Activated T-helper 1 cell treated with anti-CD3 and anti-CD28 coated beads, Interleukin-2, amount 50 U/mL, for 16 hours (primary cell): ENCODE measurements at places on chromosomes 3 and 15.
A peak's percentile ranks its signal among the peaks of the same experiment; 100 is the strongest.

GRCh38 chr15:88890495-88890894, 4.8 kb downstream of the HAPLN3 start:
- DNase-seq = no peak

- no peak for DNase-seq
Observed at GRCh38 chr3:32641356-32641755, 43.6 kb upstream of the CNOT10 start.

- DNase-seq = no peak
Observed at GRCh38 chr3:64111872-64112271, 88.6 kb upstream of the PSMD6 start.

GRCh38 chr3:78706906-78707523, 1060.8 kb downstream of the ROBO1 start:
- no peak for DNase-seq

GRCh38 chr3:128703561-128703960, 22.4 kb upstream of the RAB7A start:
- no peak for DNase-seq

GRCh38 chr15:60871152-60871551, 357.9 kb downstream of the RORA start:
- DNase-seq = no peak

DNA sequence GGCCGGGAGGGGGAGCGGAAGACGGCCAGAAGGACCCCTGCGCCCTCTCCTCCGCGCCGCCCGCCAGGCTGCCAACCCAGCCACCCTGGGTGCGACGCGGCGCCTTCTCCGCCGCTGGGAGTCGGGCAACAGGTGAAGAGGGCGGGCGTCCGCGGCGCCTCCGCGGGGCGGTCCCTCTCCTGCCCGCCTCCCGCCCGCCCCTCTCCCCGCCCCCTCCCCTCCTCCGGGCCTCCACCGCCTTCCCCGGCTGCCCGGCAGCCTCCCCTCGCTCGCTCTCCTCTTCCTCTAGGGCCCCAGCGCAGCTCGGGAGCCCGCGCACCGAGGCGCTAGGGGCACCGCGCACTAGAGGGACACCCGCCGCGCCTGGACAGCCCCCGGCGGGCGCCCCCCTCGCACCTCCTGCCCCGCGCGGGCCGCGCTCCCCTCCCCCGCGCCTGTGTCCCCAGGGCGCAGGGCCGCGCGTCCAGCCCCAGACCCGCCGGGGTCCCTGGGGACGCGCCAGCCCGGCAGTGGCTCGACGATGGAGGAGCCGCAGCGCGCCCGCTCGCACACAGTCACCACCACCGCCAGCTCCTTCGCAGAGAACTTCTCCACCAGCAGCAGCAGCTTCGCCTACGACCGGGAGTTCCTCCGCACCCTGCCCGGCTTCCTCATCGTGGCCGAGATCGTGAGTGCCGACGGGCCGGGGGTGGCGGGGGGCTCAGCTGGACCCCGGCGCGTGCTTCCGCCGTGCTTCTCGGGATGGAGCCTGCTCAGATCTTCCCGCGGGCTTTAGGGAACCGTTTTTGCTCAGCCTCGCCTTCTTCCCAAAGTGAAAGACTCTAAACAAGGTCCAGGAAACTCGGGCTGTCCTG, at the start of gene CMTM8:
TSS of gene CMTM8 (plus strand) at position 228 of the 854 bp plus-strand sequence. CDS start at position 521, 293 bp downstream.
- peak; percentile 39 for DNase-seq

DNA sequence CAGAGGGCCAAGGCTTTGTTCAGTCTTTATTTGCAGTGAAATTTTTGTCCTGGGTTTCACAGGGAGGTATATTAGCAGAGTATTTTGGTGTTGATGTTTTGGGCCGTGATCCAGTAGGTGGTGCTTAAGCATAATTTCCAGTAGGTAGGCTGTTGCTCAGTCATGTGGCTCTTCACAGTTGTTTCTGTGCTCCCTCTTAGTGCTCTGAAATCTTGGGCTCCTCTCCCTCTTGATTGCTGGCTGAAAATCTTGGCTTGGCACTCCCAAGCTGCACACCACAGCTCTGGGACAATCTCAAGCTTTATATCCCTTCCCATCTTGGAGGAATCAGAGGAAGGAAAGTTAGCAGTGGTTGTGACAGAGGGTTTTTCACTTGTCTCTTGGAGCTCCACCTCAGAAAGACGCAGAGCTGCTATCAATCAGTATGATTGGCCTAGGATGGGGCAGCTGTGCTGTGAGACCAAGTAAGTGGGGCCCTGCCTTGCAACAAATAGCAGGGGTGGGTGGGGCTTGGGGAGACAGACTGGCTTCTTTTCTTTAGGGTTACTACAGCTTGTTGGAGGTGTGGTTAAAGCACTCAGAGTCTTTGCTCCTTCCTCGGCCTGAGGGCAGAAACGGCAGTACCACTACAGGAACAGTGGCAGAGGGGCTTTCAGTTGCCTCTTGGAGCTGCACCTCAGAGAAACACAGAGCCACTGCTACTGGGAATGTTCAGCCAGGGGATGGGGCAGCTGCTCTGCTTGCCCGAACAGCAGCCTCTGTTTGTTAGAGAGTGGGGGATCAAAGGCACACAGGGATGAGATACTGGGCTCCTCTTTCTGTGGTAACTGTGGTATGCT, 627.0 kb downstream of the SI start:
- no peak for DNase-seq

- no peak for DNase-seq
Observed at GRCh38 chr15:39908186-39908585, 11.9 kb downstream of the GPR176 start.

- DNase-seq = no peak
Observed at GRCh38 chr3:85482213-85482490, 523.4 kb downstream of the CADM2 start.

DNA sequence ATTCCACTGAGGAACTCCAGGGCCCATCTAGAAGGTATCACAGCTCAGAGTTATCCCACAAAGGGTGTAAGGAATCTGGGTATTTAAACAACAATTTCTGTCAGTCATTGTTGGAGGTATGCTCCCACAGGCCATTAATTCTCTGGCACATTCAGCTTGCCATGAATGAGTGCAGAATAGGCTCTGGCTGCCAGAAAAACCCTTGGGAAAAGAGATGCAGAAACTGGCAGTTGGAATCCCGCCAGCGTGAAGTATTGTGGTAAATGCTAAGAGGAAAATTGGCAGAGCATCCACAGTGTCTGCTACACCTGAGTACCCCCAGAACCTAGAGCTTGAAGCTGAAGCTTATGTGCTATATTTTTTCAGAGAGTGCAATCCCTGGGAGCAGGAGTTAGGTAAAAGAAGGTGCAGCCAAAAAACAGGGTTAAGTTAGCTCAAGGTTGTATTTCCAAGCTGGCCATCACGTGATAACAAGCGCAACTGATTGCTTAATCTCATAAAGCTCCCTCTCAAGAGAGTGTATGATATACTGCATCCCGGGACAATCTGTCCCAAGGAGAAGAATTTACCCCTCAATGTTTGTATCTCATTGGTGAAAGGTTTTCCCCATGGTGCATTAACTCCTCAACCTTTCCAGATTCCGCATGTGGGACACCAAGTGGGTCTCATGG, 94.2 kb upstream of the ACP3 start:
- DNase-seq = no peak

GRCh38 chr3:146159037-146159436, 1.9 kb downstream of the PLOD2 start:
- DNase-seq = no peak

- DNase-seq = no peak
Observed at GRCh38 chr15:40316931-40317330, 6.6 kb upstream of the INAFM2 start.

DNA sequence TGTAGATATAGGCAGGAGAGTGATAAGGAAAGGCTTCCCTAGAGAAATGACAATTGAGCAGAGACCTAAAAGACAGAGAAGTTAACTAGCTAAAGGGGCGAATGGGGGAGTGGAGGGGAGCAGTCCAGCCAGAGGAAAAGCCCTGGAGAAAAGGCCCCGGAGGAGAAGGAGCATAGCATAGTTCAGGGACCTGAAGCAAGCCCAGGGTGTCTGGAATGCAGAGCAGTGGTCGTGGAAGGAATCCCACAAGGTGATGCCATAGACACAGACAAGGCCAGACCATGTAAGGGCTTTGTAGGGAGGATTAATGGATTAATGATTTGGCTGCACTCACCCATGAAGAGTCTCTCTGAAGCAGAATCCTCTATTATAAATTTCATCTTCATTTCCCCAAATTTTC, 45.8 kb upstream of the LRRN1 start:
- no peak for DNase-seq

- no peak for DNase-seq
Observed at GRCh38 chr3:71625676-71626075, 42.1 kb upstream of the FOXP1 start.

GRCh38 chr3:188211476-188211875, 57.5 kb downstream of the LPP start:
- DNase-seq = no peak

DNA sequence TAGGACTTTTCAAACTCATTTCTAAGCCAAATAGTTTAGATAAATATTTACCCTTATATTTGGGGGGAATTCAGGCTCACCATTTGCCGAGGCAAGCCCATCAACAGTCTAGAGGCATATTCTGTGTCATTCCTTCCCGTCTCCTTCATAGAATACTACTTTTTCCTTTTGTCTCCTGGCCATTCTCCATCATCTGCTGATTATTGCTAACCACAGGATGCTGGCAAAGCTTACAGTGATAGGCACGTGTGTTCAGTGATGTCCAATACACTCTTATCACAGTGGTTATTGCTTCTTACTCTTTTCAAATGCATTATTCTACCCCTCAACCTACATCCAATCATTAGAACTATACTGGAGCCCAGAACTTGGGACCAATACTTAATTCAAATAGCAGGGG, 130.6 kb upstream of the ZBED2 start:
- no peak for DNase-seq

DNA sequence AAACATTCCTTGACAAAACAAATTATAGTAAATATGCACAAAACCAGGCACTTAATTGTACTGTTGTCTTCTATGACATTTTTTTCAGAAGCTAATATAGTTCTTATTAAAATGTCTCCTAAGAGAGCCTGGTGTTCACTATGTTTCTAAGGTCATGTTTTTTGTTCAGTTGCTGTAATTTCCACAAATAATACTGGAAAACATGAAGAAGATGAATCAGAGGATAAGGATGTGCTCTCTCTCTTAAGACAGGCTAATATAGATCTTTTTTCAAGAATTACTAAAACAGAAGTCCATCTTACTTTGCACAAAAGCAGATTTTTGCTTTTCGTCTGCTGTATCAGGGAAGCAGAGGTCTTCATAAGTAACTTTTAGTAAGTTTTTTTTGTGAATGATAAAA, 823.0 kb upstream of the NECTIN3 start:
- DNase-seq = no peak

DNA sequence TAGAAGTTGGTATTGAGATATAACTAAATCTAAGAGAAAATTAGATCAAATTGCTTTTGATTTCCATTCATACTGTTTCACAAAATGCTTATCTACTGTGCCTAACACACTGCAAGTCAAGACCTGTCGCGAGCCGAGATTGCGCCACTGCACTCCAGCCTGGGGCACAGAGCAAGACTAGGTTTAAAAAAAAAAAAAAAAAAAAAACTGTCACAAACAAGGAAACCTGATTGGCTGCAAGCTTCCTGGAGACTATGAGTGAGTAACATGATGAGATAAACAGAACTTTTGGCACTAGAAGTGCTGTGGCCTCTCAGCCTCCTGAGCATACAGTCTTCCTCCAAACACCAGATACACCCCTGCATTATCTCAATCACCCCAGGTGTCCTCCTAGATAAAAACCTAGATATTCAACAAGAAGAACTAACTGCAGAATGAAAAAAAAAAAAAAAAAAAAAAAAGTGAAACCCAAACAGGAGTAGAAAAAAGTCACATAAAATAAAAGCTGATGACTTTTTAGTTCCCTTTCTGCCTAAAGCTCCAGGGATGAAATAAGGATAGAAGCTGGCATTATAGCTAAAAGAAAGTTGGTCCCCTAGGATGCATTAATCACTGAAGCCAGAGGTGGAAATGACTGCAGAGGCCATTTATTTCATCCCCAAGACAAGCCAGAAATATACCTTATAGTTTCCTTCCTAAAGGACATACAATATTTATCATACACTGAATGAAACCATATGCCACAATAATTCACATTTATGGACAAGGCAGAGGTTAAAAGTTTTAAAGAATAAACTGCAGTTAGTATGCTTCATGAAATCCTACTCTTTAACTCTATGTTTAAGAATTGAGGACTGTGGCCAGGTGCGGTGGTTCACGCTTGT, 82.4 kb downstream of the P3H2 start:
- DNase-seq = no peak

DNA sequence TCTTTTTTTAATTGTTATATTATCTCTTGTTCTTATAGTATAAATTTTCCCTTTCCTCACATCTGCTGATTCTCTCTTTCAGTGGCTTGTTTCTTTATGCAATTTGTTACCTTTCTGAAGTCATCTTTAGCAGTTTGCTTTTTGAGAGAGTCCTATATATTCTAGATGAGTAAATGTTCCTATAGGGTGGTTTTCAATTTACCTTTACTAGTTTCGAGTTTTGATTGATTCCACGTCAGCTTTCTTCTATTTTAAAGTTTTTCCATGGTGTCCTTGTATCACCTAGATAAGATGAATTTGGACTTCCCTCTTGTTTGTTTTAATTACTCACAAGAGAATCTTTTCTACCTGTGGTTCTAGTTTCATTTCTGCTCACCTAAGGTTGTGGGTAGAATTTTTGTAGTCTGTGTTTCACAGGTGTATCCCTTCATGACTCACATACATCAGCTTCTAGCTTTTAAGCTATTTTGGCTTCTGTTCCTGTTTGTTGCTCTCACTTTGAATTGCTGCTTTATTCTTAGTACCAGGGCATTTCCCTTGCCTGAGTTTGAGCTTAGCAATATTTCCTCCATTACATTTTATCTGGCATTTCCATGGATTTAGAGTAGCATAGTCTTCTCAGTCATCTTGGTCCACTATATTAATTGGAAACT, 6.4 kb downstream of the TEX9 start:
- no peak for DNase-seq

- no peak for DNase-seq
Observed at GRCh38 chr3:43857361-43858293, 166.9 kb downstream of the ABHD5 start.

DNA sequence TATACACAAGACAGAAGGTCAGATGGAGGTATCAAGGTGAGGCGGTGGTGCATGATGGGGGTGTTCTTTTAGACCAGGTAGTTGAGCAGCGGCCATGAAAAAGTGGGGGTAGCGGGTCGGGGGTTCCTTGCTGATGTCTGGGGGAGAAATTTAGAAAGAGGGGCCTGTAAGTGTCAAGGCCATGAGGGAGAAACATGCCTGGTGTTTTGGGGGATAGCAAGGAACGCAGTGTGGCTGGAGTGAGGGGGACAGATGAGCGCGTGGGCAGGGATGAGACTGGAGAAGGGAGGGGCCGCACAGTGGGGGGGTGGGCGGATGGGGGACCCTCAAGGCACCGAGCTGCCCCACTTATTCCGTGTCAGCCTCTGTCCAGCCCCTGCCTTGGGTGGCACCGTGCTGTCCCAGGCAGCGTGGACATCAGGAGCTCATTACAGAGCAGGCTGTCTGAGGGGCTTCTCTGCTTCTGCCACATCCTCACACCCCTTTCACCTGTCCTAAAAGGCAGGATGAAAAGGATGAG, 143.3 kb downstream of the SMAD6 start:
- DNase-seq = no peak

GRCh38 chr3:155329513-155330048, 36.1 kb upstream of the STRIT1 start:
- no peak for DNase-seq

- DNase-seq = no peak
Observed at GRCh38 chr15:82968066-82968465, 15.5 kb upstream of the HOMER2 start.
